ENCODE measurements at places on chromosomes 6 and 20.

DNA sequence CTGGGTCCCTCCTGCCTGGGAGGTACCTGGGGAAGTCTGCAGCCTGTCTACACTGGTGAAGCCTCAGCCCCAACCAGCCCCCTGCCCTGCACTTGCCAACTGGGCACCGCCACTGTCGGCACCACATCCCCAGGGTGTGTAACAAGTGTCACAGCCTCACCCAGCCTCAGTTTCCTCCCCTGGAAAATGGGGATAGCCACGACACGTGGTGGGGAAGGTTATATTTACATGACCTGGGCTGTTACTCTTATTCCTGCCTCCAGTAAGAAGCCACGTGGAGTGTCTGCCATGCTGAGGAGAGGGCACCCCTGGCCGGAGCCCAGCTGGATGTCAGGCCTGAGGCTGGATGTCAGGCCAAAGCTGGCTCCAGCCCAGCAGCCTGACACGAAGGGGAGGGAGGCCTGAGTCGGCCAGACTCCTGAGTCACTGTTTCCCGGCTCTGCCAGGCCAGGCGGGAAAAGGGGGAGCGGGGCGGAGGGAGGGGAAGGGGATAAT, 44.9 kb downstream of the SNAI1 start:
- peak; percentile 81 for DNase-seq

DNA sequence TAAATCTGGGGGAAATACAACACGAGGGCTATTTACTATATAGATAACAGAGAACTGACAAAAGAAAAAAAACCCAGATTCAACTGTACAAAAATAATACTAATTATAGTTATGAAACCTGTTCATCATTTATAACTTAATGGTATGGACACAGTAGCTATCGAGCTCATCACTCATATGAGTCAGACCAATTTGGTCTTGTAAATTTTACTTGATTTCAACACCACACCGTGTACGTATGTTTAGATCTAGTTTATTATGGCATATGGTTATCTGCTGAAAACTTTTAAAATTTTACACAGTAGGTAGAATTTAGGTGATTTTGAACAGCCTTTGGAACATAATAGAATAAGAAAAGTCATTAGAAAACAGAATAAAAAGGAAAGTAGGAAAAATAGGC, 5.5 kb downstream of the MYLK4 start:
- DNase-seq, result no peak

GRCh38 chr20:63652192-63652980, 838 bp downstream of the STMN3 start:
- no peak for DNase-seq

GRCh38 chr6:159467473-159468041, 225.5 kb downstream of the SOD2 start:
- peak; percentile 24 for DNase-seq

DNA sequence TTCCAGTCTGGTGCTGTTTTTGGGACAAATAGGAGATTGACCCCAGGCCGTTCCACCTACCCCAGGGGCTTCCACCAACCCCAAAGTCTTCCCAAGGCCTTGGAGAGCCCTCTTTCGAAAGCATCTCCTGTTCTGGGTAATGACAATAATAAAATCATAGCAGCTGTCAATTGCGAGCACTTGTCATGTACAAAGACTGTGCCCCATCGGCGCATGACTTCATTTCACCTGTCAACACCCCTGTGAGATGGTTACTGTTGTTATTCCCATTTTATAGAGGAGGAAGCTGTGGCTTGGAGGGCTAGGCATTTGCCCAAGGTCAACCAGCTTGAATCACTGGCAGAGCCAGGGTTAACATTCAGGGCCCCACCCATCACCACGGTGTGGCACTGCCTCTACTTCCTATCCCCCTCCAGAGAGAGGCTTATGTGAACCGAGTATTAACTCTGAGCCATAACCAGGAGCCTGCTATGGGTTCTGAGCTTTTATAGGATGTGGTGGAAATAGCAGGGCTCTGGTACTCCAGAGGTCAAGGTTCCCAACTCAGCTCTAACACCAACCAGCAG, 51.2 kb downstream of the HNF4A start:
- no peak for DNase-seq

GRCh38 chr20:10314198-10314597, 95.6 kb downstream of the SNAP25 start:
- peak; percentile 74 for DNase-seq

- DNase-seq, result no peak
Observed at GRCh38 chr6:69789578-69789977, 7.2 kb downstream of the LMBRD1 start.

DNA sequence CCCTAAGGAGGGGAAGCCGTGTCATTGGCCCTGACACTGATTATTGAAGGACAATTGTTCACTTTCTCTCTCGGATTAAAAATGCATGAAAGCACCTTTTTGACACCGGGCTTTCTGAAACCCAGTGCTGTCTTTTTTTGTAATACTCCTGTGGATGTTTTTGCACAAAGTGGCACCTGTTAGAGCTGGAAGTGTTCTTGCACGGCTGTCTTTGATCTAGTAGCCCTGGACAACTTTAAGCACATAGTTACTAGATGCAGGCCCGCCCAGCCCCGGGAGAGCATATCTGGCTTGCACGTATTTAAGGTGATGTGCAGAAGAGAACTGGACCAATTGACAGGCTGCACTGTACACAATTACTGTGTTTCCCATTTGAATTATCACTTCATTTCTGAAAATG, 72.6 kb downstream of the ARID1B start:
- no peak for DNase-seq

DNA sequence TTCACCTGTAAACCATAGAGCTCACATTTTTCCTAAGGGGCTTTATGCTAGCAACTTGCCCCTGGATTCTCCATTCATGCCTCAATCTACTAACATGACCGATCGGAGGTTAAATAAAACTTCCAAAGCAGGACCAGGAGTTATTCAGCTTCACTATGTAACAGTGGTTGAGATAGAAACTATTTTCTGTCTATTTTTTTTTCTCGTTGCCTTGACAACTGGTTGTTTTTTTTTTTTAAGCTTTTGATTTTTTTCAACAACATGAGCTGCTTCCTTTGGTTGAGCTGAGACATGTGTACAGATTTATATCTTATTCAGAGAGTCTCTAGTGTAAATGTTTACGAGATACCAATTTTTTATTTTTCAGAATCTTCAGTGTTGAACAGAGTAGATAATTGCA, 85.7 kb downstream of the SHLD1 start:
- DNase-seq, result no peak

DNA sequence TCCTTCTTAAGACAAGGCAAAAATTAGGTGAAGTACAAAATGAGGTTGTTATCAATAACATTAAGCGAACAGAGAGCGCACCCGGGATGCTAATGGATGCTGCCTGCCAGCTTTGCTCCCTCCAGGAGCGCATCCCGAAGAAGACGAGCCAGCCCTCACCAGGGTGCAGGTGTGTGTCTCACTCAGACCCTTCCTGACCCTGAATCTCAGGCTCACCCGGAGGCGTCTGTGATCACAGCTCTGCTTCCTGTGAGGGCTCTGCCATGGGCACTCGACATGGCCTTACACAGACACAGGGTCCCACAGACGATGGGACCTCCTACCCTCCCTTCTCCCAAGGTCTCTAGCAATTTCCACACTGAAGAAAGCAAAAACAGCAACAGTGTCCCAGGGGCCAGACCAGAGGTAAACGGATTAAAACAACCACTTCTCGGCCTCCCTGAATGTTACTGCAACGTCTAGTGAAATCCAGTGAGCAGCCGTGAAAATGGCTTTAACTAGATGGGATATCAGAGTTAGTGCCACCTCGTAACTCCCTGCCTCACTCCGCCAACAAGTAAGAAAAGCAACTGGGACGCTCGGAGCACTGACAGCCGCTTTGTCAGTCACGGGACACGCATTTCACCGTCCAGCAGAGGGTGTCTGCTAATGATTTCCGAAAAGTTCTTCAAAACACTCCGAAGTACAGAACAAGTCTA, 11.7 kb downstream of the ZBTB46 start:
- DNase-seq, result peak; percentile 30

- no peak for DNase-seq
Observed at GRCh38 chr20:4677846-4678245, 43.9 kb upstream of the PRND start.

- DNase-seq, result no peak
Observed at GRCh38 chr6:40466986-40467539, 120.1 kb downstream of the LRFN2 start.

DNA sequence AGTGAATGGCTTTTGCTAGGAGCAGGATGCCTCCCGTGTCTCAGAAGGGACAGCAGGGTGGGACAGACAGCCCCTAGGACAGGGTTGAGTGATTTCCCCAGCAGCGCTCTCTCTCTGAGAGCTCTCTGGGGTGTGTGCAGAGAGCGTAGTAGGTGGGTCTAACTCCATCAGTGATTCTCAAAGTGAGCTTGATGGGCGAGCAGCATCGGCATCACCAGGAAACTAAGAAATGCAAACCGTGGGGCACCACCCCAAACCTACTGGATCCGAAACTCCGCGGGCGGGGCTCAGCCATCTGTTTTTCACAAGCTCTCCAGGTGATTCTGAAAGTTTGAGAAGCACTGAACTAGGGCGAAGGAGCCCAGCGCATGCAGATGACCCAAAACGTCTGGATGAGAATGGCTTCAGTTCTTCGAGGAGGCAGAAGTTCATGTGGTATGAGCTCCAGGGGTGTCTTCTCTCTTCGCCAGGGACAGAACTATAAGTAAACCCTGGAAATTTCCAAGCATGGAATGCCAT, 119.6 kb upstream of the RNF24 start:
- DNase-seq, result no peak

DNA sequence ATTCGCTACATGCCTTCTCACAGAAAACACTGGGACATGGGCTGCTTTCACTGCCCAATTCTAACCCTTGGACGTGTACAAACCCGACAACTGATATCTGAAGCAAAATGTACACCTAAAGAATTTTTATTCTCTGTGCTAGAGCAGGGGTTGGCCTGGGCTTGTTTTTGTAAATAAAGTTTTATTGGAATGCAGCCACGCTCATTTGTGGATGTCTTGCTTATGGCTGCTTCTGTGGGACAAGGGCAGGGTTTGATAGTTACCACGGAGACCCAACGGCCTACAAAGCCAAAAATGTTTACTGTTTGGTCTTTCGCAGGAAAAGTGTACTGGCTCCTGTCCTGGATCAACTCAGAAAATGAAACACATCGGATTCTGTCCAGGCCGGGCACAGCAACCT, 58.1 kb upstream of the APCDD1L start:
- DNase-seq, result no peak

GRCh38 chr20:13305284-13305683, 84.2 kb downstream of the ISM1 start:
- no peak for DNase-seq

All from brain microvascular endothelial cell (primary cell).